ENCODE measurements at places on chromosomes 12 and 14.

GRCh38 chr12:39619660-39620433 lies at the start of gene ABCD2:
Gene ABCD2 (minus strand): TSS chr12:39619803. CDS start chr12:39619615, 188 bp downstream.
- peak; percentile 83 for DNase-seq

GRCh38 chr14:81031488-81031887 lies 76.1 kb downstream of the TSHR start:
- no peak for DNase-seq

DNA sequence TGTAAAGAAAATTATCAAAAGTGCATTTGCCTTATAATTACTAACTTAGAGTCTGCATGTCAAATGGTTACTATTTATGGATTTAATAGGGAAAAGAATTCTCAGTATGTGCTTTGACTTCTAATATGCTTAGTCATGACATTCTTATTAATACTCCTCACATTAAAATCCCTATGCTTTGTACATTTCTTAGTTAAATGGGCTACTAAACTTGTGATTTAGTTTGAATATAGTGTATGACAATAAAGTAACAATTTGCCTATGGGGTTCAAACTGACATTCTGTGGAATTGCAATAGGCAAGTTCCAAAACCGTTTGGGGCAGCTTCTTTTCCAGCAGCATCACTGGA lies 361.9 kb upstream of the TMTC1 start:
- peak; percentile 39 for DNase-seq

DNA sequence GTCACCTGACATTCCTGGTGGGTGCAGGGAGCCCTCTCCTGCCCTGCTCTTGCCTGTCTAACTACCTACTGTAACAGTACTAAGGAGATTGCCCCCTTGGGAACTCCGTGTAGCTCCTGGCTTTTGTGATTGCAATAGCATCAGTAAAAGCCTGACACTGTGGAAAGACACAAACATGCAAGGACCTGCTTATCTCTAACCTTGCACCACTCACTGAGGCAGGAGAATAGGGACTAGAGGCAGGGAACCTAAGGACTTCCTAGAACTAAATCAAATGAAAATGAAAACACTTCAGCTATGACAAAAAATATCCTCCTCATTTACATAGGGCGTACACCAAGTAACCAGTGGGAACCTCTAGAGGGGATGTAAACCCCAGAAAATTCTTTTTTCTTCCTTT lies 28.5 kb downstream of the TUBA1A start:
- DNase-seq, result no peak

- no peak for DNase-seq
These were observed 7.3 kb upstream of the PAPLN start for GRCh38 chr14:73230051-73230450.

All from astrocyte (in vitro differentiated cells and primary cell).